ENCODE measurements at places on chromosomes 1 and 21.

DNA sequence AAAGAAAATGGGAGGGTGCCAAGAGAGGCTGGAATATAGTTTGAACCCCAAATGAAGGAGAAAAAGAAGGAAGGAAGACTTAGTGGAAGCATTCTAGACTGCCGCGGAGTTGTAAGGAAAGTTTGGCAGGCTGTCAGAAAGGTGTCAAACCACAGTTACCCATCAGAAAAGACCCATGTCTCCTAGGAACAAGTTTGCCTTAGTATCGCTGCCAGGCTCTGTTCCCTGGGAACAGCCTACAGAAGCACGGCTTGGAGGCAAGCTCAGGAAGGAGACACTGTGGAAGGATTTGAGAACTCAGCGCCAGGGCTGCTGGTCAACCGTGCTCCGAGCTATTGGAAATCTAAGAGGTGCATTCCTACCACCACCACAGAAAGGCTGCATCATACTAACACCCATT, 197.4 kb downstream of the RRAGC start:
- no peak for DNase-seq

- DNase-seq: no peak
These were observed 1085.7 kb downstream of the NCAM2 start for GRCh38 chr21:22083899-22084298.

DNA sequence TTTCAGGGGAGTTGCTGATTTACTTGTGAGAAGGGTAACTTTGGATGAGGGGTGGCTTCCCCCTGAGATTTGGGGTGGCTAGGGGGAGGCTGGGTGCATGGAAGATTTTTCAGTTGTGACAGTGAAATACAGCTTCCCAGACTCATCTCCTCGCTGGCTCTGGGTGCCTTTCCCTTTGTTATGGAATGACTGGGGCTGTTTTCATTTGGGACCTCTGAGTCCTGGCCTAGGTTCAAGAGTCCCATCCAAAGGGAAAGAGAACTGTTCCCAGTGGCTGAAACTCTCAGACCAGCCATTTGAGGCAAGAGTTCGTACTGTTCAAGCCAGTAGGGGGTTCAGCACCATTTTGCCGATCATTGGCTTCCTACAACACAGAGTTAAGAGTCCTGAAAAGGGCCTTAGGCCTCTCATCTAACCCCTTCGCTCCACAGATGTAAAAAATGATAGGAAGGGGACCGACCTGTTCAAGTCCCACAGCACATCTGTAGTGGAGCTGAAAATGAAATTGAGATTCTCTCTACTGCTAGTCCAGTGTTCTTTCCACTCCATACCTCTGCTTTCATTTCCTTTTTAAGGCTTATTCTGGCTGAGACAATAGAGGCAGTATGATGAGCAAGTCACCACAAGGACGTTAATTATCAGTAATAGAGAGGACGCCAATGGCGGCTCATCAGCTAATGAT, 958 bp downstream of the DDR2 start:
- DNase-seq: no peak

GRCh38 chr1:53766831-53767405, 28.0 kb upstream of the GLIS1 start:
- no peak for DNase-seq
